ENCODE measurements at places on chromosomes 16 and 17.

- no peak for DNase-seq
These were observed 21.0 kb downstream of the PHB1 start for GRCh38 chr17:49393491-49394255.

DNA sequence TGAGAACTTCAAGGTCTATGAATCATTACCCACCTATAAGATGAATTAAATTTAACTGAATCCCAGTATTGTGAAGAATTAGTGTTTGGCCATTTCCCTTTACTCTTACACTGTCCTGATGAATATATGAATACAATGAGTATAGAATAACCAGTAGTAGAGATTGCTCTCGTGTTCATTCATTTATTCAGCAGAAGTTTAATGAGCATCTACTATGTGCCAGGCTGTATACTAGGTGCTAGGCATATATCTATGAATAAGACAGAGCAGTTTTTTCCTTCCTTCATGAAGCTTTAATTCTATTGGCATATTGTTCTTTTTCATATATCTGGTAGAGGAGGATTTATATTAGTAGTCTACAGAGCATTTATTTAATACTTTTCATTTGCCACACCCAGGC lies 6.0 kb downstream of the GOSR1 start:
- no peak for DNase-seq

DNA sequence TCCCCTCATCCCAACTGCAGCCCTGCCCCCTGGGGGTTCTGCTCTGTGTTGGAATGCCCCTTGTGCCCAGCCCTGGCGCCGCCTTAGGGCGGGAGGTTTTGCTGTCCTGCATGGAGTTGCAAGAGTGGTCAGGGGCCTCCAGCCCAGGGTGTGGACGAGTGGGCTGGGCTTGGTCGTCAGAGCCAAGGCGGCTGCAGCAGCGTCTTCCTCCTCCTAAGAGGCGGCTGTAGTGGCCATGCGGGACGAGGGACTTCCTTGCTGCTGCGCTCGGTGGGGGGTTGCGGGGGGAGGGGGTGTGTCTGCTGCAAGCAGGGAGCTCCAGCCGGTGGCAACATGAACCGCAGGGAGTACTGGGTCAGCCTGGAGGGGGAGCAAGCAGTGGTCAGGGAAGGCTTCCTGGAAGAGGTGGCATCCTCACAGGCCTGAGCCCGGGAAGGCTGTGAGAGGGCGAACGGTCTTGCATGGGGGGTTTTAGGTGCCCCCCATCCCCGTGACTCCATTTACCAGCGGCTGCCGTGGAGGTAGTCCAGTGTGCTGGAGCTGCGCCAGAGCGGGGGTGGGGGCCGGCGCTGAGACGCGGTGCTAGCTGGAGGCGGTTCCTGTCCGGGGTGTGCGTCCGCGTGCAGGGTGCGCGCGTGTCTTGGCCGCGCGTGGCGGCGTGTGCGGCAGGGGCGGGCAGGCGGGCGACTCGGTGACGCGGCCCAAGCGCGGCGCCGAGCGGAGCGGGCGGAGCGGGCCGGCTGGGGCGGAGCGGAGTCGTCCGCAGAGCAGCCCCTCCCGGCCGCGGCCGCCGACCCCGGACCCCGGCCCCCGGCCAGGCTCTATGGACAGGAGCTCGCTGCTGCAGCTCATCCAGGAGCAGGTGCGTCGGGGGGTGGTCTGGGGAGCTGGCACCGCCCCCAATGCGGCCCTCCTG lies at the start of gene RHBDL1:
Gene RHBDL1, plus strand, starts transcription at position 704 of the 916 bp plus-strand sequence. Its CDS starts 120 bp downstream, at position 824.
- peak; percentile 61 for DNase-seq

- peak; percentile 31 for DNase-seq
These were observed 18.5 kb upstream of the TERF2 start for GRCh38 chr16:69404275-69404805.

DNA sequence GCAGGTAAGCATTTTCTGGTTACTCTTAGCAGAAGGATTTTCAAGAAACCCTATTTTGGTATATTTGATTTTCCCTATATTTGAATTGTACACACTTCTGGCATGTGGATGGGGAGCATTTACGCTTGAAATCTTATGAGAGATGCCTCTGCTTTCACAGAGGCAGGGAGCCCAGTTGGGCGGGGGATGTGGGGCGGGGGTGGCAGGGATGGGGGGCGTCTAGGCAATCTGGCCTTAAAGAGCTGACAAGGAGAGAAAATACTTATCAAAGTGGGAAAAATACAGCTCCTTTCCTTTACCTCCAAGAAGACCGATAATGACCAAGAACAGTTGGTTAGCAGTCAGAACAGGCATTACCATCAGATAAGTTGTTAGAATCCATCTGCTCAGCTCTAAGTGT lies 79.1 kb upstream of the NUDT7 start:
- no peak for DNase-seq

- no peak for DNase-seq
These were observed 13.4 kb downstream of the RAB5C start for GRCh38 chr17:42141382-42141781.

GRCh38 chr16:31085411-31085810 lies 3.3 kb downstream of the PRSS53 start:
- DNase-seq, result no peak

- peak; percentile 79 for DNase-seq
These were observed 458 bp downstream of the ENKD1 start for GRCh38 chr16:67666032-67666551.

DNA sequence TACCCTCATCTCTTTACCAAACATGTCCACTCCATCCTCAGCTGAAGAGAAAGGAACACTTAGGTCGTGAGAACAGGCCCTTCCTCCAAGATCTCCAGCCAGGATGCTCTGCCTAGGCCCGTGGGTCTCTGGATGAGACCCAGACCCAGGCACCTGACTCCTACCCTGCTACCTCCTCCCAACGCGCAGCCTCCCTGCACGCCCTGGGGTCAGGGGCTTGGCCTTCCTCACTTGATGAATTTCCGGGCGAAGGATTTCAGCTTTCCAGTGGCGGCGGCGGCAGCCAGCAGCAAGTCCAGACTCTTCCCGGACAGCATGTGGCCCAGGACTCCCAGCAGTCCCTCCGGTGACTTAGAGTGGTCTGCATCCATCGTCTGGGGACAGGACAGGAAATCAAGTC lies 13.4 kb downstream of the CSF3 start:
- DNase-seq, result no peak

- no peak for DNase-seq
These were observed 136.9 kb downstream of the RBFOX3 start for GRCh38 chr17:79473876-79474440.

DNA sequence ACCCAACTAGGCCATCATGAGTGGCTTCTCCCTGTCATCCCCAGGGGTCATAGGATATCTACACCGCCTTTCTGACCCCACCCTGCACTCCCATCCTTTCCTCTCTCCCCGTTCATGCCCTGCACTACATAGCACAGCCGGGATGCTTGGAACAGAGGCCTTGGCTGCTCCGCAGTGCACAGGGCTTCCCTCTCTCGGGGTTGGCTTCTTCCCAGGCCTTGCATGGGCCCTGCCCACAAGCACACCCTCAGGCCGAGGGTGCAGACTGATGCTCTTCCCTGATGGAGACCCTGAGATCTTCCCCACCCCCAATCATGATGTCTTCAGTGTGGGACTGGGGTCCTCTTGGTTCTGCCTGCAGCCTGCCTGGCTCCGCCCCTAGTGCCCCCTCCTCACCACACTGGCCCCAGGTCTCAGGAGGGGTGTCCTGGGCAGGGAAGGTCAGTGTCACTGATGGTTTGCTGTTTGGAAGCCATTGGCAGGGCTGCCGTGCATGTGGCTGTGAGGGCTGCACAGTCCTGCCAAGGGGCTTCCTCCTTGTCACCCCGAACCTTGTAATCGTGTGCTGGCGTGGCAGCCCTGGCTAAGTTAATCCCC lies 14.3 kb upstream of the NAGLU start:
- no peak for DNase-seq

- peak; percentile 52 for DNase-seq
These were observed 20.5 kb downstream of the EFTUD2 start for GRCh38 chr17:44878627-44879221.

GRCh38 chr16:69941251-69942098 lies 9.7 kb upstream of the CLEC18A start:
- no peak for DNase-seq

GRCh38 chr17:13973960-13974651 lies 95.2 kb upstream of the COX10 start:
- DNase-seq, result no peak

- no peak for DNase-seq
These were observed 15.0 kb upstream of the FOXF1 start for GRCh38 chr16:86495357-86495701.

DNA sequence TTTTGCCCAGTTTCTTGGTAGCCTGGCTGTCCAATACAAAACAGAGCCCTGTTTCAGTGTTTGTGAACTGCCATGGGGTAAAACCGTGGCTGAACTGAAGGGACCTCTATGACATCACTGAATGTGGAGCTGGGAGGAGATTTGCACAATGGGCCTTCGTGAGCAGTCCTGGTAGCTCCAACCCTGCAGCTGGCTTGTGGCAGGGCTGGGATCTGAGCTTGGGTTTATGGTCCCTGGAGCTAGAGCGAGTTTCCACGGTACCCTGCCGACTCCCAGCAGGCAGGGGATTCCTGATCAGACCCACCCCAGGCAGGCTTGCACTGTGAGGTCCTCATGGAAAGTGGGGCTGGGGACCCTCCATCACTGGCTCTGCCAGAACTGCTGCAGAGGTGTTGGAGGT lies 247.0 kb downstream of the GSG1L start:
- no peak for DNase-seq

- DNase-seq, result no peak
These were observed 120.6 kb upstream of the CACNG5 start for GRCh38 chr17:66714046-66715023.

DNA sequence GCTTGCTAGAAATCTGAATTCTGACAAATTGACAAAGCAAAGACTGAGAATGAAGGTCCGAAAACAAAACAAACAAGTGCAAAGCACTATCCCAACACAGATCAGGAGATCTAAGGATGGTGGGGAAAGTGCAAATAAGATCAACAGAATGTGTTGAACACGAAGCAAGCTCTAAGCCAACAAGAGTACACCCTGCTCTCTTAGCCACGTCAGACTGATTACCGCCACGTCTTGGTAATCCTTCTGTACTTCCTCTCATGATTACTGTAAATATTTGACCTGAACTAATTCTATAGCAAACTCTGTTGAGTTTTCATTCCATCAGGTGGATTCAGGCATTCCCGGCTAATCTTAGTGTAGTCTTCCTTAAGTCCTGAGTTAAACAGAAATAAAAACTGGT lies 34.3 kb upstream of the ERCC4 start:
- DNase-seq, result no peak

GRCh38 chr17:76671123-76671911 lies 27.8 kb upstream of the ST6GALNAC1 start:
- peak; percentile 100 for DNase-seq

DNA sequence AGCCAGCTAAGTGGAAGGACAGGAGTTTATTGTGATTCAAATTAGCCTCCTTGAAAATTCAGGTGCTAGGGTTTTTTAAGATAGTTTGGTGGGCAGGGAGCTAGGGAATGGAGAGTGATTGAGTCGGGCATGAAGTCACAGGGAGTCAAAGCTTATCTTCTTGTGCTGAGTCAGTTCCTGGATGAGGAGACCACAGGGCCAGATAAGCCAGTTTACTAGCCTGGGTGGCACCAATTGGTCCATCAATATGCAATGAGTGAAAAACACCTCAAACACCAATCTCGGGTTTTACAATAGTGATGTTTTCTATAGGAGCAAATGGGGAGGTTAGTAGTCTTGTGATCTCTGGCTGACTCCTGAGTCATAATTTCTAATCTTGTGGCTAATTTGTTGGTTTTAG lies 165.1 kb downstream of the ABCC12 start:
- DNase-seq, result no peak

- no peak for DNase-seq
These were observed 13.9 kb upstream of the STAT3 start for GRCh38 chr17:42402117-42402516.

GRCh38 chr16:67458121-67458641 lies 22.8 kb downstream of the ATP6V0D1 start:
- no peak for DNase-seq

GRCh38 chr16:58541711-58542110 lies 26.4 kb downstream of the SETD6 start:
- no peak for DNase-seq

GRCh38 chr17:79183293-79184158 lies 108.9 kb downstream of the ENGASE start:
- DNase-seq, result peak; percentile 91

DNA sequence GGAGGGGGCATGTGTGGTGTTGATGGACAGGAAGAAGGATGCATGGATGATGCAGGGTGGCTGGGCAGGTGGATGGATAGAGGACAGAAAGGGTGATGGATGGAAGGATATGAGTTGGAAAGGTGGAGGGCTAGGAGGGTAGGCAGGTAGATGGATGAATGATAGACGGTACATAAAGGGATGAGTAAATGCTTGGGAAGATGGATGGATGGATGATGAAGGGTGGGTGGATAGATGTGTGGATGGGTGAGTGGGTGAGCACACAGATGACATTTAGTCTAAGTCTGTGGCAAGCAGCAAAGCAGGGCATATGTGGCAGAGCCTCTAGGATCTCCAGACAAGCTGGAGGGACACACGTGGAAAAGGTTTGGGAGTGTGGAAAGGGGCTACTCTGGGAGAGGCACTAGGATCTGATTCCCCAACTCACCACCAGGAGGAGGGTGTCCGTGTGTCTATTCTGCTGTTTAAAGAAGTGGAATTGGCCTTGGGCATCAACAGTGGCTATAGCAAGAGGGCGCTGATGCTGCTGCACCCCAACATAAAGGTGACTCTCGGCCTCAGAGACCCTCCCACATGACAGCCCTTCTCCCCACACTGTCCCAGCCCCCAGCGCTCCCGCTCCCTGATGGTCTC lies 8.2 kb downstream of the PLD2 start:
- no peak for DNase-seq

- DNase-seq, result no peak
These were observed 10.7 kb downstream of the CTC1 start for GRCh38 chr17:8237175-8237574.

DNA sequence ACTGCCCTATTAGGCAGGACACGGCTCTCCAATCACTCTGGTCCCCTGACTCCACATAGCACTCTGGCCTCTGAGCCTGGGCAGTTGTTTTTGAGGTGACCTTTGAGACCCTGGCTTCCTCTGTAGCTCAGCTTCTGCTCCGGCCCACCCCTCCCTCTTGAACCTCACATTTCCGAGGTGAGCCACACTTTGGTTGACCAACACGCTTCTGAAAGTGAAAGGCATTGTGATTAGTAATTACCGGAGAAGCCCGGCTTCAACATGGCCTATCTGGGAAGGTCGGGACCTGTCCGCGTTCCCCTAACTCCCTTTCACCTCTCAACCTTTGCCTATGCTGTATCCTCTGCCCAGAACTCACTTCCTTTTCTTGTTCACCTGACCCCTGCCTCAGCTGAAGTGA lies 10.3 kb upstream of the ITGAX start:
- DNase-seq, result no peak
